ENCODE measurements at places on chromosomes 7 and 10.

GRCh38 chr10:6009150-6009549 is 31.8 kb upstream of the IL15RA start:
- DNase-seq = no peak

- no peak for DNase-seq
Observed at GRCh38 chr10:1047937-1048336, 982 bp downstream of the IDI1 start.

DNA sequence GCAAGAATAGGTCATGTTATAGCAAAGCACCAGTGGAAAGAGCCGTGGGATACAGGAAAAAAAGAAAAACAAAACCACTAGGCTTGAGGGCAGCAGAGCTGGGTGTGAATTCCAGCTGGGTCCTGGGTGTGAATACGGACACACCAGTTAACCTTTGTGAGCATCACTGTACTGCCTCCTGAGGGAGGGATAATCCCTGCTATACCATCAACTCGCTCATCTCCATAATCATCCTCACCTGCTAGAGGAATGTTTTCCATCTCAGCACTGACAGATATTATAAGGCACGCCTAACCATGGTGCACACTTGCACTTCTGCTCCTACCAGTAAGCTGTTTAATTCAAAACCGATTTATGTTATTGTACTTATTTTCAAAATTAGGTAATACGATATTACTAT is 62.2 kb downstream of the GSAP start:
- no peak for DNase-seq

GRCh38 chr10:73131301-73131700 is 21.0 kb downstream of the NUDT13 start:
- DNase-seq = no peak

DNA sequence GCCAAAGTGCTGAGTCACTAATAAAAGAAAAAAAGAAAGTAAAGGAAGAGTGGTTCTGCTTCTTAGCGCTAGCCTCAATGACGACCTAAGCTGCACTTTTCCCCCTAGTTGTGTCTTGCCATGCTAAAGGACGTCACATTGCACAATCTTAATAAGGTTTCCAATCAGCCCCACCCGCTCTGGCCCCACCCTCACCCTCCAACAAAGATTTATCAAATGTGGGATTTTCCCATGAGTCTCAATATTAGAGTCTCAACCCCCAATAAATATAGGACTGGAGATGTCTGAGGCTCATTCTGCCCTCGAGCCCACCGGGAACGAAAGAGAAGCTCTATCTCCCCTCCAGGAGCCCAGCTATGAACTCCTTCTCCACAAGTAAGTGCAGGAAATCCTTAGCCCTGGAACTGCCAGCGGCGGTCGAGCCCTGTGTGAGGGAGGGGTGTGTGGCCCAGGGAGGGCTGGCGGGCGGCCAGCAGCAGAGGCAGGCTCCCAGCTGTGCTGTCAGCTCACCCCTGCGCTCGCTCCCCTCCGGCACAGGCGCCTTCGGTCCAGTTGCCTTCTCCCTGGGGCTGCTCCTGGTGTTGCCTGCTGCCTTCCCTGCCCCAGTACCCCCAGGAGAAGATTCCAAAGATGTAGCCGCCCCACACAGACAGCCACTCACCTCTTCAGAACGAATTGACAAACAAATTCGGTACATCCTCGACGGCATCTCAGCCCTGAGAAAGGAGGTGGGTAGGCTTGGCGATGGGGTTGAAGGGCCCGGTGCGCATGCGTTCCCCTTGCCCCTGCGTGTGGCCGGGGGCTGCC is at the start of gene IL6:
TSS of gene IL6 (plus strand) at position 294 of the 807 bp plus-strand sequence. CDS start at position 357, 63 bp downstream.
- no peak for DNase-seq

DNA sequence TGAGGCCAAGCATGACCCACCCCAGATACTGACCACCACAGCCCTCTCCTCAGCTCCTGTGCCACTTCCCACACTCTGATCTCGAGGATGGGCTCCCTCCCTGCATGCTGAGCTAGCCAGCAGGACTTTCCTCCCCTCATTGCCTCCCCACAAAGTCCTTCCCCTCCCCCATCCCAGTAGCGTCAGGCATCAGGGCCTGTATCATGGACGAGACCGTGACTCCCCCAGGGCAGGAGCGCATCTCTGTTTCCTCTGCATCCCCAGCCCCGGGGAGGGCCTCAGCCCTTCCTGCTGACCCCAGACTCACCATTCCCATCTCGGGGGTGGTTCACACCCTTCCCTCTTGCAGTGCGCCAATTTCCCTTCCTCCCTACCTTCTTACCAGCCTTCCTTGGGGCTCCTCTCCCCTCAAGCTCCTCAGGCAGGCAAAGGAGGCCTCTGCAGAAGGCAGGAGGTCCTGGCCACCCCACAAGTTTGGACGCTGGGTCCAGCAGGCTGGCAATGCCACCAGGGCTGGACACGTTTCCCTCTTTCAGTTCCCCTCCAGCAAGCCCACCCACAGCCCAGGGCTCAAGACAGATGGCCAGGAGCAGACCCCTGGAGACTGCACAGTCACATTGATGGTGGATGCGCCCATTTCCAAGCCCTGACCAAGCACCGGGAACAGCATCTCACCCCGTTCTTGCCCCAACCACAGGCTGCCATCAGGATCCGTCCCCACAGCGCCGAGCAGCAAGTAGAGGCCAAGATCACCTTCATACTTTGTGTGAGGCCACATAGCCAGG is 36.5 kb downstream of the GRID1 start:
- DNase-seq = no peak

- no peak for DNase-seq
Observed at GRCh38 chr7:94897541-94897940, 9.9 kb upstream of the PPP1R9A start.

GRCh38 chr7:8303904-8304528 is 42.0 kb upstream of the ICA1 start:
- DNase-seq = peak; percentile 17

DNA sequence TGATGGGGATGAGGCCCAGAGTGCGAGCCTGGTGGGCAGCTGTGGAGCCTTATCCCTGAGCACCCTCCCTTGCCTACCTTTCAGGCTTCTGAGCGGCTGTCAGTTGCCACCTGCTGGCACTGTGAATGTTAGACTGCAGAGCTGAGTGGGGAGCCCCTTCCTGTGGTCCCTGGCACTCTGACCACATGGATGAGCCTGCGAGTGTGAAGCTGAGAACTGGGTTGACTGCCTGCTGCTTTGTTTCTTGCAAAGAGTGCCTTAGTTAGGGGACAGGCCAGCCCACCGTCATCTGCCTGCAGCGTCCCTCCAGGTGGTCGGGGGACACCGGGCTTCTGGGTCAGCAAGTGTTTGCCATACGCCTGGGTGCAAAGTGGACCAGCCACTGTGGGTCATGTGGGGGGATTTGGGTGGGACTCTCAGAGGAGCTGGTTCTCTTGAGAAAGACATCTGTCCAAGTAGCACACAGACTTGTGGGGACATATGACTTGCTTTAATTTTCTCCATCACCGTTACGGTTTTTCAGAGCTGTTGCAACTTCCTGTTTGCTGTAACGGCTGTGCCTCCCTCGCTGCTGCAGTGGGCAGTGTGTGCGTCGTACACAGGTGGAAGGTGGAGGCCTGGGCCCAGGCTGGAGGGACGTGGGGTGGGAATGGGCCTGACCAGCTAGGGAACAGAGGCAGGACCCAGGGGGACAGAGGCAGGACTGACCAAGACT is 13.7 kb downstream of the INPP5A start:
- DNase-seq = no peak

GRCh38 chr10:69684981-69685353 is 54.9 kb downstream of the FAM241B start:
- DNase-seq = no peak

- DNase-seq = no peak
Observed at GRCh38 chr10:73756183-73756582, 12.0 kb downstream of the SEC24C start.

DNA sequence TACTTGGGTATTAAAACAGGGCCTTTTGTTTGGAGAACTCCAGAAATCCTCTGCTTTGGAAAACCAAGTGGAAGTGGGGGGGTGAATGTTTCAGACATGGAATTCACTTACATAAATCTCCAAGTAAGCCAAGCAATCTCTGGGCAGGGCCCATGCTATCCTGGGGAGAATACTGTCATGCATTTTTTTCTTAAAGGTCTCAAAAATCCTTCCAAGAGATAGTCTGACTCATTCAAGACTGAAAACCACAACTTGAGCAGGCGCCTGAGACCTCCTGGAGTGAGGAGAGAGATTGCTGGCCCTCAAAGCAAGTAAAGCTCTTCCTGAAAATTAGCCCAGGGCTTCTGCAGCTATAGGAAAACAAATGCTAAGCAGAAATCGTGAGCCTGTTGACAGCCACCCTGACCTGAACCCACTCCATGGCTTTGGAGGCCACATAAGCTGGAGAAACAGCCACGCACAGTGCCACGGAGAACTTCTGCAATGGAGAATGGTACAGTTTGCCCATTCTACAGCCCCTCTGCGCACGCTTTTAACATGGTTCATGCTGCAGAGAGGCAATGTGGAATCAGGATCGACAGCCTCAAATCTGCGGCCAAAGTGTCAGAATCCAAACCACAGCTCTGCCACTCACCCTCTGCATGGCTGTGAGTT is 203.1 kb upstream of the AUTS2 start:
- DNase-seq = no peak

DNA sequence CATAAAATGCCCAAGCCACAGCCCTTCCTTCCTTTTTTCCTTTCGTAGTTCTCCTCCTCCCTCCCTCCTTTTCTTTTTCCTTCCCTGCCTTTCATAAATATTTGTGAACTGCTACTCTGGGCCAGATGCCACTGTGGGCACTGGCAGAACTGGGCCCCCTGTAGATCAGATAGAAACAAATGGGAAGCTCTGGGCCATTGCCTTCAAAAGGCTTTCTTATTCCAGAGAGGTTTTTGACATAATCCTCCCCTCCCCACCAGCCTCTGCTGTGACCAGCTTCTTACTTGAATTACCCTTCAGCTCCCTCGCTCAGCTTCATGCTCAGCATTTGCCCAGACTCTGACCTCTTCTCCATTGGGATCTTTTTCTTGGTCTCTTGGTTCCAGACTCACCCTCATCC is 886.8 kb downstream of the LRMDA start:
- DNase-seq = no peak

GRCh38 chr10:28970231-28970630 is 292.9 kb downstream of the BAMBI start:
- no peak for DNase-seq

GRCh38 chr10:48494611-48495010 is 110.3 kb downstream of the ARHGAP22 start:
- DNase-seq = no peak

- no peak for DNase-seq
Observed at GRCh38 chr10:62866451-62866850, 50.3 kb upstream of the EGR2 start.

Measured in HuH-7 (cell line).